ENCODE measurements at places on chromosomes 4 and X.
A peak's percentile ranks its signal among the peaks of the same experiment; 100 is the strongest.

GRCh38 chr4:185522451-185522850 lies 12.9 kb downstream of the PDLIM3 start:
- DNase-seq: no peak

- peak; percentile 94 for DNase-seq
These were observed 18.8 kb upstream of the CHRNA9 start for GRCh38 chr4:40316333-40316781.

- DNase-seq: no peak
These were observed 28.2 kb downstream of the WDR1 start for GRCh38 chr4:10088135-10089010.

GRCh38 chr4:157727163-157727562 lies 445.7 kb downstream of the GASK1B start:
- no peak for DNase-seq

DNA sequence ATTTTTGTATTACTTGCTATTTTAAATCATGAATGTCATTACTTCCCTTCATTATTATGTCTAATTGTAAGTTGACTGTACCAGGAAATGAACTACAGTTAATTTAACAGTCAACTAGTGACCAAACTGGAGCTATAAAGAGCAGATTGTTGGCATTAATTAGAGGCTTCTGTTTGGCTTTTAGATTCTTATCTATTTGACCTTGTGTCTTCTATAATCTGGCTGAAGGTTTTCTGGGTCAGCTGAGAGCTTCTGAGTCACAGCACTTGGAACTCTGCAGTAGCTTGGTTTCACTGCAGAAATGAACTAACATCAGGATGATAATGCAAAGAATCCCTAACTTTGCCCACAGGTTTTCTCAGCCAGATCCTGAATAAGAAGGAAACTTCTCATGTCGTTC lies 169.2 kb upstream of the LEF1 start:
- DNase-seq: no peak

- DNase-seq: no peak
These were observed 149.2 kb downstream of the PTTG2 start for GRCh38 chr4:38109370-38109769.

- DNase-seq: no peak
These were observed 379.5 kb upstream of the FGF13 start for GRCh38 chrX:139091066-139091465.

DNA sequence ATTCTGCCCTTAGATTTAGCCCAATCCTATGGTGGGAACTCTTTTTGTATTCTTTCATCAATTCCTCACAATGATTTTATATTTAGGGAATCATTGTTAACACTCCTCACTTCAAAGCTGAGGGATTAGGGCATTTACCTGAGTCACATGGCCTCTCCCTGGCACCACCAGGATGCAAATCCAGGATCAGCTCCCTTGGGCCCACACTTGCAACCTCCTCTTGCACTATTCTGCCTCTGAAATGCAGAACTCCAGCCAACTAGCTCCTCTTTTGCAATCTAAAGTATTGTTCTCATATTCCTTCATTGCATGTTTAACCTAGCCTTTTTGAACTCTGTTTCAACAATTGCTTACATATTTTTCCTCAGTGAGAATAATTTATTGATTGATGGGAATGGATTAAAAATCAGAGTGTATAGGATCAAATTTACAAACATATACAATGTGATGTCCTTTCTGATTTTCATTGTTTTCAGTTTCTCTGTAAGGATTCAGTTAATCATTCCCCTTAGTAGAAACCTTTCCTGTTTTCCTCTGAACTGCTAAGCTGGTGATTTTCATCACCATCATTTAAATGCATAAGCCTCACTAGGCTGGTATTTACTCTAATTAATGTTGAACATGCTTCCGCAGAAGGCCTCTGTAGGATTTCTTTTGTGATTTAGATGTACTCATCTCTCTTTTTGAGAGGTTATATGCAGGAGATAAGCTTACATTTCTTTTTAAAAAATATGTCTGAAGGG lies 3.3 kb upstream of the RELL1 start:
- DNase-seq: no peak

GRCh38 chr4:55546756-55547465 lies at the start of gene CLOCK:
TSS of gene CLOCK (minus strand) at chr4:55546909. CDS start at chr4:55482785, 64,124 bp downstream.
- DNase-seq: peak; percentile 73

GRCh38 chr4:52646096-52646495 lies 13.0 kb downstream of the USP46 start:
- no peak for DNase-seq

GRCh38 chrX:46577221-46578005 lies 3.8 kb downstream of the CHST7 start:
- DNase-seq: no peak

DNA sequence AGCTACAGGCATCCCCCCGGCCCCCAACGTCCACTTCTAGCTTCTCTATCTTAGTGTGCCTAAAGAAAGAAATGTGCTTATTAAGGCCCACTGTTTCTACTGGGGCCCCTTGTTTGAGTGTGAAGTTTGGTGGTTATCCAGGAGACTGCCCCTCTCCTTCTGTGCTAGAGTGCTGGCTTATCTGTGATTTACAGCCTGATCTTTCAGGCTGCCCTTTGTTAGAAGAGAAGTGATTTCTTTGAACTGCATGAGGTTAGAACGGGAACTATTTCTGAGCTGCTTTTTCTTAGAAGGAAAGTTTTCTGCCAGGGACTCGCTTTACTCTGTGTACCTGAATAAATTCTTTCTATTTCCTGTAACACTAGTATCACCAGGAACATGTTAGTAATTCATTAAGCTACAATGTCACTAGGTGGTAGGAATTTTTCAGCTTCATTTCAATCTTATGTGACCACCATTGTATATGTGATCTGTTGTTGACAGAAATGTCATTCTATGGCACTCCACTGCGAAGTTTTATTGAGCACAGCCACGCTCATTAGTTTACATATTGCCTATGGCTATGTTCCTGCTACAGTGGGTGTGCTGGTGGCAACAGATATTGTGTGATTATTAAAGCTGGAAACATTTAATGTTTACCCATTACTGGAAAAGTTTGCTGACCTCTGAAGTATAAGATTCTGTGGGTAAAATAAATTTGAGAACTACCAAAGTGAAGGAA lies 193.8 kb upstream of the CXorf51B start:
- no peak for DNase-seq

DNA sequence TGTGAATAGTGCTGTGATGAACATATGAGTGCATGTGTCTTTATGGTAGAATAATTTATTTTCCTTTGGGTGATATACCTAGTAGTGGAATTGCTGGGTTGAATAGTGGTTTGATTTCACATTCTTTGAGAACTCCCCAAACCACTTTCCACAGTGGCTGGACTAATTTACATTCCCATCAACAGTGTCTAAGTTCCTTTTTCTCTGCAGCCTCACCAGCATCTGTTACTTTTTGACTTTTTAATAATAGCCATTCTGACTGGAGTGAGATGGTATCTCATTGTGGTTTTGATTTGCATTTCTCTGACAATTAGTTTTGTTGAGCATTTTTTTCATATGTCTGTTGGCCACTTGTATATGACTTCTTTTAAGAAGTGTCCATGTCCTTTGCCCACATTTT lies 29.1 kb downstream of the JADE3 start:
- DNase-seq: no peak

DNA sequence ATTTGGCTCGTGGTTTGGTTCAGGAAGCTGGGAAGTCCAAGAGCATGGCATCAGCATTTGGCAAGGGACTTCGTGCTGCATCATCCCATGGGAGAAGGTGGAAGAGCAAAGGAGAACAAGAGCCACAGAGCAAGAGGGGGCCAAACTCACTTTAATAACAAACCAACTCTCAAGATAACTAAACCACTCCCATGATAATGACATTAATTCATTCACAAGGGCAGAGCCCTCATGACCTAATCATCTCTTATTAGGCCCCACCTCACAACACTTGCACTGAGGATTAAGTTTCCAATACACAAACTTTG lies 113.4 kb upstream of the ATXN3L start:
- DNase-seq: no peak

- peak; percentile 3 for DNase-seq
These were observed 15.8 kb downstream of the ZCCHC12 start for GRCh38 chrX:118839334-118839958.

GRCh38 chr4:81555489-81555888 lies 83.8 kb upstream of the RASGEF1B start:
- DNase-seq: no peak

DNA sequence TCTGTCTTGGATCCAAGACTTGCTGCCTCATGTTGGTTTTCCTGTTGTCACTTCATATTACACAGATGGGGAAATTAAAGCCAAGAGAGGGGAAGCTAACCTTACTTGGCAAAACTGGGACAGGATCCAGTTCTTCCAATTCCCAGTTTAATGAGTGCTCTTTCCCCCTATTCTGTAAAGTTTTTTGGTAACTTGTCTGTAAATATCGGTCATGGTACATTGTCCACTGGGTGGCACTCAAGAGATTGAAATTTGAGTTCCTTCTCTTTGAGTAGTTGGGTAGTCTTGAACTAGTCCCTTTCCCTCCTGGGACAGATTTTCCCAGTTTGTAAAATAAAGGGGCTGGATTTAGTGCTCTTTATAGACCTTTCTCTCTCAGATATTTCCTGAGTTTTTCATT lies 12.4 kb upstream of the EOLA2 start:
- DNase-seq: peak; percentile 42

DNA sequence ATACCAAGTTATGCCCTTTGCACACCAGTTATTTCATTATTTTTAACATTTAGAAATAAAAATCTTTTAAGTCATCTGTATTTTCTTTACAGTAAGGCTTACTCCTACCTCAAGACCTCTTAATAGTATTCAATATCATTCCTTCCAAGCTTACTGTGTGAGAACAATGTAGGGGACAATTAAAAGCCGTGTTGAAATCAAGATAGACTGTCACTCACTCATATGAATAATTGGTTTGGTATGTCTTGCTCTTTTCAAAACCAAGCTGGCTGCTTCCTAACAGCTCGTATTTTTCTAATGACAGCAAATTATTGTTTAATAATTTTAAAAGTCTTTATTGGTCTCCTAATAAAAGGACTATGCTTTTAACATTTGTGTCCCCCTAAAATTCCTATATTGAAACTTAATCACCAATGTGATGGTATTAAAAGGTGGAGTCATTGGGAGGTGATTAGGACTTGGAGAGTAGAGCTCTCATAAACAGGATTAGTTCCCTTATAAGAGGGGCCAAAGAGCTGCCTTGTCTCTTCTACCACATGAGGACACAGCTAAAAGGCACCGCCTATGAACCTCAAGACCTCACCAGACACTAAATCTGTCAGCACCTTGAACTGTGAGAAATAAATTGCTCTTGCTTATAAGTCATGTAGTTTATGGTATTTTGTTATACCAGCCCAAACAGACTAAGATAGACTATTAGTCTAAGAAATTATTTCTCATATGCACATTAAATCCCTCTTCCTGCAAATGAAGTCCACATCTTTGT lies 4.1 kb downstream of the ABCB7 start:
- no peak for DNase-seq

DNA sequence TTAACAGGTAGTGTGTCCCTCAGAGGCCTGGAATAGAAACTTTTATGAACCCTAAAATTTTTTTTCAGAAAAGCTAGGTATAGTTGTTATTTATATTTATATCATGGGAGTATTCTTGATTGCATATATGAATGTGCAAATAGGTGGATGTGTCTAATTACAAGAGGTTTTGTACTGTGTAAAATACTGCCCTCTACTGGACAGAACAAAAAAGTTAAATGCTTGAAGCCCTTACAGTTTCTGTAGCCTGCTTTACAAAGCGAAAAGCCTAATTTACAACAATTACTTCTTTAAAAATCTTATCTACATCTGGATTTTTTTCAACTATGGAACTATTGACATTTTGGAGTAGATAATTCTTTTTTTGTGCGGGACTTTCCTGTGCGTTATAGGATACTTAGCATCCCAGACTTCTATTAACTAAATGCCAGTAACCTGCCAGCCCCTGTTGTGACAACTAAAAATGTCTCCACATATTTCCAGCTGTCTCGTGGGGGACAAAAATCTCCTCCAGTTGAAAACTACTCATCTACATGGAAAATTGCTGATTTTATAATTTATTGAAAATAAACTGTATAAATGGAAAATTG lies 35.1 kb downstream of the ENPEP start:
- no peak for DNase-seq

- no peak for DNase-seq
These were observed 42.4 kb downstream of the DCUN1D4 start for GRCh38 chr4:51885363-51885762.

Measured in AG09319 (cell line).